ENCODE measurements at places on chromosomes 2 and 18.

DNA sequence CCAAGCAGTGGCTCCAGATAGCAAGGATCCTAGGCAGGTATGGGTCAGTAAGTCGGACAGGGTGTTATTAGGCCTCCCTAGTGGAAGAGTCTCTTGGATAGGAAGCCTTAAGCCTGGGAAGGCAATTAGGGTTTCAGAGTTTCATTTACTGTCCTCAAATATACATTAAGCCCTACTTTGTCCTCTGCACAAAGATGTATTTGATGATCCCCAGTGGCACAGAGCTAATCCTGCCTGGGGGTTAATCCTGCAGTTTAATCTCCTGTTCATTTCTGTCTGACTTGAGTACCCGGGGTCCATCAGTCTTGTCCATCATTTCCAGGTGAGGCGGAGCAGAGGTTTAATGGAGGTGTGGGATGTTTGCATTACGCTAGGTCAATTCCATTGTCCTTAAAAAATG is 62.0 kb downstream of the MTCL1 start:
- no peak for DNase-seq

- DNase-seq = no peak
These were observed 31.4 kb downstream of the YWHAQ start for GRCh38 chr2:9599430-9599829.

GRCh38 chr18:3256693-3257626 is 5.0 kb upstream of the MYL12B start:
- DNase-seq = no peak

GRCh38 chr2:14557916-14558315 is 74.6 kb upstream of the LRATD1 start:
- no peak for DNase-seq

- DNase-seq = no peak
These were observed 116.2 kb downstream of the USP34 start for GRCh38 chr2:61354543-61355197.

GRCh38 chr2:46146866-46147502 is 150.2 kb upstream of the EPAS1 start:
- no peak for DNase-seq

DNA sequence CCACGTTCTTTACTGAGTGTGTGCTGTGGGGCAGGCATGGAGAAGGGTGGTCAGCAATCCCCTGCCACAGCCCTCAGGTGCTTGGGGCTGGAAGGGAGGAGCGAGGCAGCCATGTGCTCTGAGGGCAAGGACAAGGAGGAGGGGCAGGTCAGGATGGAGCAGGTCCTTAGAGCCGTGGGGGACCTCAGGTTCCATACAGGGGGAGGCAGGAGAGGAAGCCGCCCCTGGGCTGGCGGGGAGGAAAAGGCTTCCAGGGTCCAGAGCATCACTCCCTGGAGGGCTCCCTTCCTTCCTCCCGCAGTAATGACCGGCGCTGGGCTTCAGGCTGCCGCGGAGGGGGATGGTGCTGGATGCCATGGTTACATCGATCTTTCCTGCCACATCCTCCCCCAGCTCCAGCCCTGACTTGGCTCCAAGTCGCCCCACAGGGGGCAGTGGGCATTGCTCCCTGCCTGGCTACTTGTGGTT is 6.6 kb downstream of the GAREM2 start:
- DNase-seq = no peak

DNA sequence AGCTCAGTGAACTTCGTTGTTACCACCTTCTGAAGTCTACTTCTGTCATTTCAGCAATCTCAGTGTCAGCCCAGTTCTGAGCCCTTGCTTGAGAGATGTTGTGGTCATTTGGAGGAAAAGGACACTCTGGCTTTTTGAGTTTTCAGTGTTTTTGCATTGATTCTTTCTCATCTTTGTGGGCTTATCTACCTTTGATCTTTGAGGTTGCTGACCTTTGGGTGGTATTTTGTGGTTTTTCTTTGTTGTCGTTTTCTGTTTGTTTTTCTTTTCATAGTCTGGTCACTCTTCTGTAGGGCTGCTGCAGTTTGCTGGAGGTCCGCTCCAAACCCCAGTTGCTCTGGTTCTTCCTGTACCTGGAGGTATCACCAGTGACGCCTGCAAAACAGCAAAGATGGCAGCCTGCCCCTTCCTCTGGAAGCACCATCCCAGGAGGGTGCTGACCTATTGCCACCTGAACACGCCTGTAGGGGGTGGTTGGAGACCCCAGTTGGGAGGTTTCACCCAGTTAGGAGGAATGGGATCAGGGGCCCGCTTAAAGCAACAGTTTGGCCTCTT is 74.7 kb downstream of the EPC2 start:
- no peak for DNase-seq

DNA sequence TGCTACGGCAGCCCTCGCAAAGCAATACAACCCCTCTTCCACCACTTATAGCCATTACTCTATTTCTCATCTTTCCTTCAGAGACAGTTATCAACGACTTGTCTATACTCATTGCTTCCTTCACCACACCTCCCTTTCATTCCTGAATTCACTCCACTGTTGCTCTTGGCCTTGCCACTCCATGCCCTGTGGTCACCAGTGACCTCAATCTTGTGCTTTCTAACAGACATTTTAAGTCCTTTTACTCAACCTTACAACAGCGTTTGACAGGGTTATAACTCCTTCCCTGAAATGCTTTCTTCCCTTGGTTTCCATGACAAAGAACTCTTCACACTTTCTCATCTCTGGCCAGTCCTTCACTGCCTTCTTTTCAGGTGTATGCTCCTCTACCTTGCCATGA is 90.6 kb upstream of the CCDC141 start:
- no peak for DNase-seq

GRCh38 chr2:240139011-240139441 is 1.4 kb downstream of the OTOS start:
- no peak for DNase-seq

DNA sequence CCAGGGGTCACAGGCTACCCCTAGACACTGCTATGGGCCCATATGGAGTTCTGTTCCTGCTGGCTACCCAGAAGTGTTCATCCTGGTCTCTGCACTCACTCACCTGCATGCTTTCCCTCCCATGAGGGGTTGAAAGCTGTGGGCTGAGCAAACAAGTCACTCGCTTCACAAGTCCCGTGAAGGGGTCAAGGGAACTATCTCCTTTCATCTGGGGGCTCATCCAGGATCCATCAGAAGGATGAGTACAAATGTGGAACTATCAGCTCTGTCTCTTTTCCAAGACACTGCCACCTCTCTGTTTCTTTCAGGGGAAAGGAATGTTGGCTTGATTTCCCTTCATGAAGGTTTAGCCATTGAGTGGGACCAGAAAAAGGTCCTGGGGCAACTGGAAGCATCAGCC is 21.7 kb downstream of the SULT1C4 start:
- no peak for DNase-seq

- no peak for DNase-seq
These were observed 375.4 kb downstream of the DCC start for GRCh38 chr18:52715421-52715820.

DNA sequence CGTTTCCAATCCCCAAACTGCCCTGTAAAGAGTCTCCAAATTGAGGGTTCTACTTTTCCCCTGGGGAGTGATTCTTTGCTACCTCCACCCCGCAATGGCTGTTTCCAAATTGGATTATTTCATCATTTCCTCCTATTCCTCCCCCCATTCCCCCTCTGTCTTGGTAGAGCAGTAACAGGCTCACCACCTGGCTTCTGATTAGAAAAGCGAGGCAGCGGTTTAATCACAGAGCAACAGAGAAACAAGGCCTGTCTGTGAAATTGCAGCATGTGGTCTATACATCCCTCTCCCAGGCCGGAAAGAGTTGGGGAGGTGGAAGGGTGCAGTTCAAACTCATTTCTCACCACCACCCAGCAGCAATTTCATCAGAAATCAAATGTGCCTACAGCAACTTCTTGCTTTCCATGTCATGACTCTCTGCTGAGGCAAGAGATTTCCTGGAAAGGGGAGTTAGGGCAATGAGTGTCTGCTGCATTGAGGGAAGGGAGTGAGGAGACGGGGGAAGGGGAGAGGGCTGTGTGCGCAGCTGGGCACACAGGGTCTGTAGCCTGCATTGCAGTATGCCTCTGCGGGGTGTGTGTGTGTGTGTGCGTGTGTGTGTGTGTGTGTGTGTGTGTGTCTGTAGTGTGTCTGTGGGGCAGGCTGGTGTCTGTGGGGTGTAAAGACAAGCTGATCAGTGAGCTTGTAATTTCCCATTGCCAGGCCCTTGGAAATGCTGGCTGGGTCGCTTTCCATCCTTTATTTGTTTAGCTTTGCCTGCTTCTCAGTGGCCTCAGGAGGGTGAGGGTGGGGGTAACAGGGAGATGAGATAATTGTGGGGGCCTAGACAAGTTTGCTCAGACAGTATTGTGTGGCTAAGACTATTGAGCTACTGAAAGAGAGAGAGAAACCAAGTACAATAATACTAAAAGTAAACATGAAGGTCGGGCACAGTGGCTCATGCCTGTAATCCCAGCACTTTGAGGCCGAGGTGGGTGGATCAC is 13.5 kb upstream of the IGFBP2 start:
- DNase-seq = no peak

DNA sequence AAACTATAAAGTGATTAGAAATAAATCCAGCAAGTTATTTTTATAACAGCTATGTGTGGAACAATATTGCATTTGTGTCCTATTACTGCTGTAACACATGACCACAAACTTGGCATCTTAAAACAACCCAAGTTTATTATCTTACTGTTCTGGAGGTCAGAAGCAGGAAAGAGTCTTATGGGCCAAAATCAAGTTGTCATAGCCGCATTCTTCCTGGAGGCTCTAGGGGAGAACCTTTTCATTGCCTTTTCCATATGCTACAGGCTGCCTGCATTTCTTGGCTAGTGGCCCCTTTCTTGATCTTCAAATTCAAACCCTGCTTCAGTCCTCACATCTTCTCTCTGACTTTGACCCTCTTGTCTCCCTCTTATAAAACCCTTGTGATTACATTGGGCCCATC is 27.0 kb upstream of the HNRNPLL start:
- DNase-seq = no peak

DNA sequence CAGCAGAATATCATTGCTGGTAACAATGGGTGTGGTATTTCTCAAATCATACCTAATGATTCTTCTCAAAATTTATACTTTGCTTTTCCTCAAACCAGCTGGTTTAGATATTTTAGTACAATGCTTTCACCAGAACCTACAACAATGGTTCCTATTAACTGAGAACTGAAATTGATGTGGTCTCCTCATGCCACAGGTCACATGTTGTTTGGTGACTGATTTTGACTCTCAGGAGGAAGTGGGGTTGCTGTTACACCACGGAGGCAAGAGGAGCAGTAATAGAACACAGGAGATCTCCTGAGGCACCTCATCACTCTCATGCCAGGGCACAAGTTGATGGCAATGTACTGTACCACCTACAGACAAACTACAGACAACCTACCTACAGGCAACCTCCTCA is 3.0 kb upstream of the CEP68 start:
- no peak for DNase-seq

GRCh38 chr2:43762286-43762685 is 11.6 kb upstream of the DYNC2LI1 start:
- DNase-seq = no peak

DNA sequence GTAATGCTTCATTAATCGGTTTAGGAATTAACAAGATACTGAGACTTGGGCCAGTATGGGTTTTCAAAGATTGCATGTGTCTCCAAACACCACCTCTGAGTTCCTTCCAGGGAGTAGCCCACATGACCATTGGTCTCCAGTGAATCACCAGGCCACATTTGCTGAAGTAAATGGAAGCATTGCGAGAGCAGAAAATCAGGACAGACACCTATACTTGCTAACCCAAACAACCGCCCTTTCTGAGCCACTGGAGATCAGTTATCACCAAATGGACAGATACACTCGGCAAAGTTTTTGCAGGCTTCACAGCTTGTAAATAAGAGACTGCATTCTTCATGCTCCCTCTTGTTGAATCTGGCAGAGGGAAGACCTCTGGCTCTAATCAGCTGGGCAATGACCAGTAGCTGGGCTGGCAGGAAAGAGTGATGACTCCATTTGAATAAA is 40.9 kb downstream of the GATA6 start:
- DNase-seq = no peak

GRCh38 chr2:130825966-130826253 is 10.8 kb upstream of the ARHGEF4 start:
- no peak for DNase-seq

DNA sequence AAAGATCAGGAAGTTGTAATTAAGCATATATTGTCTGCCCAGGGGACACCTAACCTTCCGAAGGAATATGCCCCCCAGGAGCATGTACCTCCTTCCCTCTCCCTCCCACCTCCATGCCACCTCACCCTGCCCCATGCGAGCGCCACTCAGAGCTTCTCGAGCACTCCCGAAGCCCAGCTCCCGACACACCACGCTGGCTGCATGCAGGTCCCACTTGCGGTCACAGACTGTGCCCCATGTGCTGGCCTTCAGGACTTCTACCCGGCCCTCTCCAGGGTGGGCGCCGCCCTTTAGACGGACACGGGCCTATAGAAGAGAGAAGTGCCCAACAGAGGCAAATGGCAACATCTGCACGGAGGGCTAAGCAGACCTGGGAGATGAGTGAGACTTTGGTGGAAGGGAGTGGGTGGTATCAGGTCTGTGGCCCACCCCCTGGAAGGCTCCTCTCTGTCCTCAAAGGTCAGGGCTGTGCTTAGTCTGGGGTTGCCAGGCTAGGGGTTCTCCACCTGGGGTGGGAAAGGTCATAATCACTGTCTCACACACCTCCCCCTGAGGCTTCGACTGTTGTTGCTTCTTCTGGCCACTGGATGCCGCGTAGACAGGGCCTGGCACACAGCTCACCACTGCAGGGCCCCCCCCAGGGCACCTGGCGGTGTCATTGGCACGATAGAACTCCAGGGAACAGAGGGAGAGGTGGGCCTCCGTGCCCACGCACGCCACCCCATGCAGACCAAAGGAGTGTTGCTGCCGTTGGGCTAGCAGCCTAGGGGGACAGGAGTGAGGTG is 6.6 kb downstream of the HTRA2 start:
- no peak for DNase-seq

- no peak for DNase-seq
These were observed 87.0 kb downstream of the XDH start for GRCh38 chr2:31327505-31327904.

GRCh38 chr2:8408560-8409460 is 273.0 kb upstream of the ID2 start:
- no peak for DNase-seq

DNA sequence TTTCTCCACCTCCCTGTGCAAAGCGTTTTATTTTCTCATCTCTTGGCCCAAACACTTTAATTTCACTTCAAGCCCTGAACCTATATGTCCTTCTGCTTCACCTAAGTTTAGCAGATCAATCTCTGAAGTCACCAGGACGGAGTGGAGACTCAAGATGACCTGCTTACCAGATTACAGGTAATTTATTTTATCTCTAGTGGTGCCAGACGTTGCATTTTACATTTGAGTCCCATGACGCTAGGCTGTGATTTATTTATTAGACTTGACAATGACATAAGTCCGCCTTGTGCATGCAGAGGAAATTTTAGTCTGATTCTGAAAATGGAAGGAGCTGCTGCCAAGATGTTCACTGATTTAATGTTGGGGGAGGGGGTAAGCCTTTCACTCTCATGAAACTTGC is 73.9 kb downstream of the MRO start:
- DNase-seq = no peak
